ENCODE measurements at places on chromosomes 6 and 20. TPM values are rescaled to one million over a fixed set of nuclear protein-coding genes. Genes with fewer than 3 reads are reported as not detected.

The CDH26 gene
- 0.86 TPM for total RNA-seq

The RAB23 gene
- total RNA-seq, result 21.1 TPM

The MACROD2 gene
- total RNA-seq, result 6.4 TPM

The APCDD1L gene
- total RNA-seq, result not detected

The DUSP15 gene
- 13.7 TPM for total RNA-seq

The BNIP5 gene
- not detected for total RNA-seq
